ENCODE measurements at places on chromosomes 12 and 14.
A peak's percentile ranks its signal among the peaks of the same experiment; 100 is the strongest.

- DNase-seq: no peak
Observed at GRCh38 chr12:121511916-121512315, 68.9 kb downstream of the KDM2B start.

DNA sequence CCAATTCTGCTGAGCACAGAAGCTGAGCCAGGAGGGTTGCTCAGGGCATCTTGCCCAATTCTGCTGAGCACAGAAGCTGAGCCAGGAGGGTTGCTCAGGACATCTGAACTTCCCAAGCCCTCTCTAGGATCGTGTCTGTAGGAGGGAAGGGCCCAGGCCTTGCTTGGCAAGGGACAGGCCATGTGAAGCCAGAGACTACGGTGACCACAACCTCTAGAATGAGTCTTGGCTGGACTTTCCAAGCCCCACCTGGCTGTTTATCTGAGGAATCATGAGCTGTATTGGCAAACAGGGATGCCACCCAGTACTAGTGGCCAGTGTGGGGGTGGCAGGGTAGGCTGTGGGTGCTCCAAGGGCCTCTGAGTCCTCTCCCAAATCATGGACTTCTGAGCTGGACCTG, 7.7 kb upstream of the SERPINA6 start:
- no peak for DNase-seq

DNA sequence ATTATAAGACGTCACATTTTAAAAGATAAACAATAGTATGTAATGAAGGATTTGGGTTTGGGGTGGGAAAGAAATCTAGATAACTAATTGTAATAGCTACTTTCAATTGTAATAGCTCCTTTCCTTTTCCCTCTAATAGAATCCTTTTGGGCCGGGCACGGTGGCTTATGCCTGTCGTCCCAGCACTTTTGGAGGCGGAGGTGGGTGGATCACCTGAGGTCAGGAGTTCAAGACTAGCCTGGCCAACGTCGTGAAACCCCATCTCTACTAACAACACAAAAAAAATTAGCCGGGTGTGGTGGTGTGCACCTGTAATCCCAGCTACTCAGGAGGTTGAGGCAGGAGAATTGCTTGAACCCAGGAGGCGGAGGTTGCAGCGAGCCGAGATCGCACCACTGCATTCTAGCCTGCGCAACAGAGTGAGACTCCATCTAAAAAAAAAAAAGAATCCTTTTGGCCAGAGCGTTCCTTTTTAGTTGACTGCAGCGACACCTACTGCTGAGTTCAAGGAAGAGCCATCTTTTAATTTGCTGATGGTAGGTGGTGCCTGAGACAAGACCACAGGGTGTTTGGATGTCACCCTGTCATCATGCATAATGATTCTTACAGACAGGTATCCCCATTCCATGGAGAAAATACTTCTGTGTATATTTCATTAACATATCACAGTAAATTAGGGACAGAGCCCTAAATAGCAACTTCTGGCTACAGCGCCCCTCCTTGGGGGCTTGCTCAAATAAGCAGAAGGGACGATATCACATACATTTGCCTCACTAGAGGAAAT, 79.5 kb downstream of the ARMH4 start:
- peak; percentile 72 for DNase-seq

GRCh38 chr12:105365231-105365630, 34.7 kb downstream of the C12orf75 start:
- no peak for DNase-seq

DNA sequence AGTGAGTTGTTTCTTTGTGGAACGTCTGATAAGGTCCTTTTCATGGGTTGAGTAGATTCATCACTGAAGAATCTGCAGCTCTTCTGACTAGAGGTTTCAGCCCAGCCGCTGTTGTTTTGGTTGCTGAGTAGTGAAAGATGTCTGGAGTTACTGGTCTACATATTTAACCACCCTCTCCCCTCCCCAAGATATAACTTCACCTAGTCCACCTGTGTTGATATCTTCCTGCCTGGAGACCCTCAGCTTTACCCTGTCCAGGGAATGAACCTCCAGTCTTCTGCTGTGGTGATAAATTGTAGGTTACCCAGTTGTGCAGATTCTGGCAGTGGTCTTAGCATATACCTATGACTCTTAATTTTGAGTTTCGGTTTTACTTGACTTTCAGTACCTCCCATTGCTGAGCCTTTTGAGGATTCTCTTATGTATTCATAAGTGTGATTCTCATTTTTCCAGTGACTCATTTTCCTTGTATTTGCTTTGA, 62.9 kb downstream of the CCDC91 start:
- peak; percentile 15 for DNase-seq

DNA sequence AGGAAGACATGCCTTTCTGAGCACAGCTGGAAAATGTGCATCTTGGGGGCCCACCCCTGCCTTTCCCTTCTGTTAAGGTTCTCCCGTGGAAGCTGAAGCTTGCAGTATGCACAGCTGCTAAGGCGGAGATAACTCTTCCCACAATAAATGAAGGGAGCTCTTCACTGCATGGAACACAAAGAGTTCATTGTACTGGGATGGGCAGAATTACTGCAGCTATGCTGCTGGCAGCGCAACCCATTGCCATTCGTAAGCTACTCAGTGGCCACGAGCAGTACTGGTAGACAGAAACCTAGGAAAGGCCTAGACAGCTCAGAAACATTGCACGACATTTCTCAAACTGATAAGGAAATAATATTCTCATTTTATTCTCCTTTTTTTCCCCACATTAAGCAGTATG, 310.2 kb downstream of the MDGA2 start:
- DNase-seq: no peak

DNA sequence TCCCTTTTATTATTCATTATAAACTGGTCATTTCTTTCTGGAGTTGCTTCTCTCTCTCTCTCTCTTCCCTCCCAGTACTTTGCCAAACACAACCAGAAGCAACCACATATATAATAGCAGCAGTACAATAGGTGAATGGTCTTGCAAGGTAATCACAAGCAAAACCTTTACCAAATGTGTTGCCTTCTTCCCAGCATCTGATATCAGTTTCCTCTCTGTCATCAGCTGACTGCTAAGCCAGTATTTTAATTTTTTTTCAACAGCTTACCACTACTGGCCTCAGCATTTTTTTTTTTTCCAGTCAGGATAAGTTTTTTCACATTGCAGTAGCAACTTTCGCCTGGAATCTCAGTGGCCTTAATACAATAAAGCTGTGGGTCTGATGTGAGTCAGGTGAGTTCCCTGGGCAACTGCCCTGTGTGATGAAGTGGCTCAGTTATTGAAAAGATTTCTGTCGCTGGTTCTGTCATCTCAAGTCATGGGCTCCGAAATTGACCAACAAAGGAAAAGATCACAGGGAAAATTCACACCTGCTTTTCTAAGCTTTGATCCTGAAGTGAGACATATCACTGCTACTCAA, 282.5 kb upstream of the AMIGO2 start:
- DNase-seq: no peak

DNA sequence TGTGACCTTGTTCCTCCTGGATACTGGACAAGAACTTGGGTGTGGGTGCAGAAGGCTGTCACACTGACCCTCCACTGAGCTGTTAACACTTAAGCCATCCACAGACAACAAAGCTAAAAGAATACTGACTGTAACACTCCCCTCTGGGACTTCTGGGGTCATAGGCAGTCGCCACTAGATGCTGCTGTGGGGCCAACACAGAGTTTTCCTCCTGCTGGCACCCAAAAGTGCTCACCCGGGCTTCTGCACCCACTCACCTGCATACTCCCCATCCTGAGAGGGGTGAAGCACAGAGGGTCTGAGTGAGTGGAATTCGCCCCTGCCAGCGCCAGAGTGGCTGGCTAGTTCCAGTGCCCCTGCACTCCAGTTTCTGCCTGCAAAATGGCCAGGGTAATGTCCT, 422.4 kb upstream of the LMO3 start:
- no peak for DNase-seq

GRCh38 chr12:2283916-2284315, 231.1 kb downstream of the CACNA1C start:
- DNase-seq: peak; percentile 86

- DNase-seq: no peak
Observed at GRCh38 chr14:90204516-90204915, 51.8 kb upstream of the PSMC1 start.

DNA sequence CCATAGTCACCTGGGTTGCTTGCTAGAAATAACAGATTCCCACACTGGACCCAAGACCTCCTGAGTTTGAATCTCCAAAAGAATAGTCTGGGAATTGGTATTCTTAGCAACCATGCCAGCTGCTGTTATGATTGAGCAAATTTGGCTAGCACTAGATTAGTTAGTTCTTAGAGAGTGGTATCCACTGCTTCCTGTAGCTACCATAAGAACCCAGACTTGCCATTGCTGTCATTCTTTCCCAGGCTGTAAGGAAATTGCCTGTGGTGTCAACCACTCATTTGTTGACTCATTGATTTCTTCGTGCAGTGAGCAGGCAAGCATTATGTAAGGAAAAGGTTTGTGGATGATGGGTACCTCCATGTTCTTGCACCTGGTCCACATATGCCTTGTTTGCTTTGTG, 201.8 kb upstream of the RGS6 start:
- peak; percentile 48 for DNase-seq

DNA sequence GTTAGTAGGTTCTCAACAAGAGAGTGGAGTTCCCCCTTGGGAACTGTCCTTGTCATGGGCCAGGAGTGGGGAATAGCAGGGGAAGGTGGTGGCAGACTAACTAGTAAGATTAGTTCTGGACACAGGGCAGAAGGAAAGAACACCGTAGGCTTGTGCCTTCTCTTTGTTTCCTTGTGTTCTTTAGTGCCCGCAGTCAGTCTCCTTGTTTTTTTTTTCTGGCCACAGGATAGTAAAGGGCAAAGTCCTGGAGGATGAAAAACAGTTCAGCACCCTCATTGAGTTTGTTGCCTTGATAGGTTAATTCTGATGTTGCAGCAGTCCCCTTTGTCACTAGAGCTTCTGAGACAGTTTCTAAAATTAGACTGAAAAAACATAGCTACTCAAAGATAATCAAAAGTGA, 8.4 kb downstream of the PEX5 start:
- DNase-seq: no peak

DNA sequence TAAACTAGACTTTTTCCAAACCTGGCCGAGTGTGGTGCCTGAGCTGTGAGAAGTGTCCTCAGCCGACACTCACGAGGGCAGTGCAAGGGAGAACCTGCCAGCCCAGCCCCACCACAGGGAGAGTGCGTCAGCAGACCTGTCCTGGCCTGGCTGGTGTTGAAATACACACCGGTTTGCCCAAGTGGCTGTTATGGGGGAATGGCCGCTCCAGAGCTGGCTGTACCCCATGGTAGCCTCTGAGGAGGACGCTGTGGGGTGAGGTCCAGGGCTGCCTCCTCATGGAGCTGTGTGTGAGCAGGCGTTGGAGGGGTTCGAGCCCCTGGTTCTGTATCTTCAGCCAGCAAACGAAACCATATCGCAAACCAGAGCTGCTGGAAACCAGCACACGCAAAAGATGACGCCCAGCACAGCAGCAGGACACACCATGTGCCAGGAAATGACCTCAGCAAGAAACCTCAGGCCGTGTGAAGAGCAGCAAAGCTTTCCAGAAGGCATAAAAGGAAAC, 9.4 kb downstream of the ANKRD9 start:
- DNase-seq: peak; percentile 76

DNA sequence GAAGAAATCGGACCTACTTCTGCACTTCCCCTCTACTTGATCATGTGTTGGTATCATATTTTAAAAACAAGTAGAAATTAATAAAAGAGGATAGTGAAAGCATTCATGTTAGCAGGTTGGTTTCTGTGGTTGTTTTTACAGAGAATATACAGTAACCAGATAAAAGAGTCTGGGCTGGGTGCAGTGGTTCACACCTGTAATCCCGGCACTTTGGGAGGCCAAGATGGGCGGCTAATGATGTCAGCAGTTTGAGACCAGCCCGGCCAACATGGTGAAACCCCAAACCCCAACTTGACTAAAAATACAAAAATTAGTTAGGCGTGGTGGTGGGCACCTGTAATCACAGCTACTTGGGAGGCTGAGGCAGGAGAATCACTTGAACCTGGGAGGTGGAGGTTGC, 55.9 kb downstream of the LRP6 start:
- DNase-seq: no peak

GRCh38 chr14:75748336-75748735, 87.3 kb downstream of the TTLL5 start:
- DNase-seq: no peak

- DNase-seq: no peak
Observed at GRCh38 chr12:100448656-100449055, 25.0 kb upstream of the NR1H4 start.

- DNase-seq: no peak
Observed at GRCh38 chr14:71108398-71109119, 201.3 kb downstream of the PCNX1 start.

DNA sequence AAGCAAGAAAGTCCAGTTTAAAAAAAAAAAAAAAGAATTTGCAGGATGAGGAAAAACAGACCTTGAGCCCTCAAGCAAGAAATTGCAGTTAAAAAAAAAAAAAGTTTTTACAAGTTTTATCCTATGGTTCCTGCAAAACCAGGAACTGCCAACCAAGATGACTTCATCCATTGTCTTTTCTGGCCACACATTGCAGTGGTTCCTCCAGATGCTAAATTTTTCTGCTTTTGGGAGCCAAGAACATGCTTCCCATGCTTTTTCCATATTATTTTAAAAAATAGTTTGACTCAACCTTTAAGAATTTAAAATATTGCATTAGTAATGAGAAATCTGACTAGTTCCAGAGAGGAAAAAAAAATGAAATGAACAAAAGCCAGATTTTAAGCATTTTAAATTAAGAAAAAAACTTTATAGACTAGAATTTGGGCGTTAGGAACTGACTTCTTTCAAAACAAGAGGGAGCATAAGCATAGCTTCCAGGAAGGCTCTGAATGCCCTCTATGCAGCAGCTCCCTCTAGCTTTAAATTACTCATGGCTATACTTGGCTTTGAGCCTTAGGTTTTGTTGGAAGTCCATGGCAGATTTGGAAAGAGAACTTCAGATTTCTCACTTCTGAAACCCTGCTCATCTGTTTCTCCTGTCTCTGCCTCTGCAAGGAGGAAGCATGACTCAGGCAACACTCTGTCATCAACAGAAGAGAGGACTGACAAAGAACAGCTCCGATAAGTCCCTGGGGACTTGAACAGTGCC, 124.5 kb downstream of the GPR65 start:
- DNase-seq: peak; percentile 88

GRCh38 chr12:49059299-49060171, 1.1 kb downstream of the KMT2D start:
- DNase-seq: peak; percentile 7

DNA sequence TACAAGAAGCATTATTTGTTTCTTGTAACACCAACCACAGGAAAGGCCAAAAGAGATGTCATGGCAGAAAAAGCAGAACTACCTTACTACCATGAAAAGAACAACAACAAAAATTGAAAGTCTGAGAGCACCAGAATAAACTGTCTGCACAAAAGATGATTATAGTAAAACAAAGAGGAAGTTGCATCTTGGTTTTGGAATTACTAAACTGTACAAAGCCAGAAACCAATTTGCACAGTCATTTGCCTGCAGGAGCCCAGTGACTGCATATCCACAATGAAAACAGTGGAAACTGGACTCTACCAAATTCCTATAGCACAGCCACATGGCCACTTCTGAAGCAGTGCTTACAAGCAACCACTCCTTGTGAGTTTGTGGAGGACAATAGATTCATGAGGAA, 276.2 kb downstream of the SSPN start:
- DNase-seq: peak; percentile 14

- DNase-seq: no peak
Observed at GRCh38 chr12:25058012-25058411, 109.1 kb upstream of the BCAT1 start.

GRCh38 chr12:19988948-19989347, 379.4 kb upstream of the PDE3A start:
- peak; percentile 35 for DNase-seq

- DNase-seq: no peak
Observed at GRCh38 chr14:103492156-103492925, 30.3 kb downstream of the CKB start.

Measured in fibroblast of skin of right quadriceps (primary cell).